Stimulated activated naive CD8-positive, alpha-beta T cell treated with anti-CD3 and anti-CD28 coated beads, Interleukin-15, Interleukin-2, amounts not matched to agents 100 U/mL and 50 U/mL, for 24 hours (primary cell): ENCODE measurements at places on chromosomes 5 and 9.

- no peak for DNase-seq
These were observed 193.2 kb upstream of the MAP3K1 start for GRCh38 chr5:56622141-56622540.

- DNase-seq: peak; percentile 35
These were observed 56.2 kb upstream of the ZSWIM6 start for GRCh38 chr5:61275841-61276240.

- no peak for DNase-seq
These were observed 2.5 kb downstream of the CENPP start for GRCh38 chr9:92328225-92328624.

GRCh38 chr9:123417289-123418051 is 61.5 kb downstream of the CRB2 start:
- DNase-seq: no peak

- no peak for DNase-seq
These were observed 119.8 kb upstream of the TBC1D2 start for GRCh38 chr9:98375138-98375726.

DNA sequence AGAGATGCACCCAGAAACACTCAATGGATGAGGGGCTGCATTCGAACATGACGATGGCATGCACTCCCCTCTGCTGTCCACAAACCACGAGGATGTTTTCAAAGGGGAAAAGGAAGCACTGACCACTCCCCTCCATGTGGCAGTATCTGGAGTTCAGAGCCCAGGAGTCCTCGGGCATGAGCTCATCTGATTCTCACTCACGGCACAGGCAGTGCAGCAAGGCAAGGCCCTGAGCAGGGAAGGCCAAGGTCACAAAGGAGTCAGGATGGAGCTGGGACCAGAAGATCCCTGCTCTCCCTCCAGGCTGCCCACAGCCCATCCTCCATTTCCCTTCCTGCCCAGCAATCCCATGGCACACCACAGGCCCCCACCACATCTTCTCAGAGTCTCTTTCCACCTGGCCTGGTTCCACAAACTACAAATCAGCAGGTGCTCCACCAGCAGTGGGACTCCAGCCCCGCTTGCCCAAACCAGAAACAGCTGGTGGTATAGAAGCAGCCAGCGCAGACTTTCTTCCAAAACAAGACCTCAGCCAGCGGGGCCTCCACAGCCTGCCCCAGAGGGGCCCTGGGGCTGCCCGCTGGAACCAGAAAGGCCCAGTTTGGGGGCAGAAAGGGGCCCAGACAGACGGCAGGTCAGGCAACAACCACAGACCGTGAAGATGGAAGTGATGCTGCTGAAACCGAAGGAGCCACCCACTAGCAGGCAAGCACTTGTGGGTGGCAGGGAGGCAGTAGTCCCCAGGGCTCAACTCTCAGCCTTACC is 12.2 kb downstream of the TNIP1 start:
- DNase-seq: peak; percentile 80
